ENCODE measurements at places on chromosomes 16 and 17. TPM values are rescaled to one million over a fixed set of nuclear protein-coding genes. Genes with fewer than 3 reads are reported as not detected.

- no peak for DNase-seq
- no peaks in the 10 kb centered on the region for H3K36me3 ChIP-seq
- no peak overlapping the region for H3K4me3 ChIP-seq
- H3K27me3 ChIP-seq: no peaks in the 10 kb centered on the region
- H3K4me1 ChIP-seq: no peaks in the 10 kb centered on the region
Measured at GRCh38 chr16:27529962-27530361, 19.8 kb downstream of the GTF3C1 start.

- H3K4me3 ChIP-seq: no peak overlapping the region
- H3K27ac ChIP-seq: no peak overlapping the region
- no peaks in the 10 kb centered on the region for H3K36me3 ChIP-seq
- no peaks in the 10 kb centered on the region for H3K4me1 ChIP-seq
- no peaks in the 10 kb centered on the region for H3K27me3 ChIP-seq
- no peak for DNase-seq
Measured at GRCh38 chr17:73393381-73393780, 81.6 kb upstream of the CDC42EP4 start.

DNA sequence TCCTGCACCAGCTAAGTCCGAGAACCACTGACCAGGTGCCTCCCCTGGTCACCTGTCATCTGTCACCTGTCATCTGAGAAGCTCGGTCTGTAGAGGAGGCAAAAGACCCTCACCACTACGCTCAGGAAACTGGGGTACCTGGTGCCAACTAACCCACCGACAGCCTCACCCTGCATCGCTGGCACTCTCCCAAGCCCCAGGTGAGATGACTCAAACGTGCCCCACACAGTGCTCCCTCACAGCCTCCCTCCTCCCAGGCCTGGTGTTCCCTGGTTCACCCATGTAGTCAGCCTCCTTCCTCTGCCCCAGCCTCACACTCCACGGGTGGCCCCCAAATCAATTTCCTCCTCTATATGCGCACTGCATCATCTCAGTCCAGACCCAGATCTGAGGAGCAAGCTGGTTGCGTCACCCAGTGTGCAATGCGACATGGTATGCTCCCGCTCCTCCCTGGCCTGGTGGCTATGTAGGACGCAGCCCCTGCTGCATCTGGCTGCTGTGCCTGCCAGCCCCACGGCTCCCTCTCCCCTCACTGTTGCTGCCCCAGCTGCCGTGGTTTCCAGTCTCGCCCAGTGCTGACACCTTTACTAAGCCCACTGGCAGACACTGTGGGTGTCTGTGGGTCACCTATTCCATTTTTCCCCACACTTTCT lies 68.3 kb downstream of the GTF3C1 start:
- no peak for DNase-seq
- no peaks in the 10 kb centered on the region for H3K4me1 ChIP-seq
- H3K36me3 ChIP-seq: no peaks in the 10 kb centered on the region
- H3K27ac ChIP-seq: no peak overlapping the region

The HID1 gene
- 9.7 TPM for total RNA-seq

The ALOX15B gene
- 0.24 TPM for total RNA-seq

Measured in uterus (tissue), 4 donors.